ENCODE measurements at places on chromosomes 16 and 17.

DNA sequence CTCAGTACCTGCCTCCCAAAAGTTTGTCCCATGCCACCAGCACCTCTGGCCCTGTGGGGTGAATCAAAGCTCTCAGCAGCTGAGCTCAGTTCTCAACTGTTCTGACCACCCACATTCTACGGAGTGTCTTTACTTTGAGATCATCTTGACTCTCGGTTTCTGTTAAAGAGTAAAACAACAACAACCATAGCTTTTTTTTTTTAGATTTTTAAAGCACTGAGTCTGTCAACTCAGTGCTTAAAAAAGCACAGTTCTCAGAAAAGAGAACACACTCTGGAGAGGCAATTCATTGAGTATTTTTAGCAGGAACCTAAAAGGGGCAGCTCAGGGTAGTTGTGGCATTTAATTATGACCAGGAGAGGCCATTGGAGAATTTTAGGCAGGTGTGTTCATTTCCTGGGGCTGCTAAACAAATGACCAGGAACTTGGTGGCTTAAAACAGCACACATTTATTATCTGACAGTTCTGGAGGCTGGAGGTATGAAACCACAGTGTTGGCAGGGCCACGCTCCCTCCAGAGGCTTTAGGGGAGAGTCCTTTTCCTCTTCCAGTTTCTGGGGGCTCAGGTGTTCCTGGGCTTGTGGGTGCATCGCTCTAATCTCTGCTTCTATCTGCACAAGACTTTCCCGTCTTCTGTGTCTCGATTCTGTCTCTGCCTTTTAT is 6.7 kb upstream of the WFIKKN2 start:
- no peak for DNase-seq

- DNase-seq = no peak
These were observed 153.4 kb downstream of the ZFHX3 start for GRCh38 chr16:72894293-72895151.

- DNase-seq = no peak
These were observed 16.5 kb downstream of the NMT1 start for GRCh38 chr17:45077643-45078042.

GRCh38 chr16:85083051-85083639 is 29.1 kb downstream of the CIBAR2 start:
- no peak for DNase-seq

DNA sequence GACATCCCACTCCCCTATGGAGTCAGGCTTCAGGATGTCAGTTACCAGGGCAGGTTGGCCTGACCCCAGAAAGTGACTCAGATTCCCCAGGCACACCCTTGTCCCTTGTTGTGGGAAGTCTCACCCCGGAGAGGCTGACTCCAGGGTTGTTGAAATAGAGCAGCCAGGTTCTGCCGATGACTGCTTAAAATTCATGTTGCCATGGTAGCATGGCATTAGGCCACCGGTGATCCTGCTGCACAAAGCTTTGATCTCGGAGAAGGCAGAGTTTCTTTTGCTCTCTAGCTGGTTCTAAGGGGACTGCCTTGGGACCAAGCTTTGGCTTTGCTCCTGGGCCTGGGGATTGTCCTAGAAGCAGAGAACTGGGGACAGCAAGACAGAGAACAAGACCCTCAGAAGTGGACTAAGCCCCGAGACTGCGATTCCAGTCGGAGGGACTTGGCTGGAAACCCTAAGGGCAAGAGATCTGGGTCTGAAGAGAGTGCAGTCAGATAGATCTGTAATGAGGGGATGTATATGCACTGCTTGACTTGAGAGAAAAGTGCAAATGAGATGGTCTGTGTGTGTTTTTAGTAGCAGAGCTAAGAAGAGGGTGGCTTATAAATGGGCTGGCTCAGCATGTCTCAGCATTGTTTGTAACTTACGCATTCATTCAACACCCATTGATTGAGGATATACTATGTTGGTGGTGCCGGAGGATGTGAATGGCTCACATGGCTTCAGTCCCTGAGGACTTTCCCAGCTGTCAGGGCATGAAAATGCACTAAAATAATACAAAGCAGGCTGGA is 106.9 kb downstream of the RGS9 start:
- DNase-seq = peak; percentile 73

DNA sequence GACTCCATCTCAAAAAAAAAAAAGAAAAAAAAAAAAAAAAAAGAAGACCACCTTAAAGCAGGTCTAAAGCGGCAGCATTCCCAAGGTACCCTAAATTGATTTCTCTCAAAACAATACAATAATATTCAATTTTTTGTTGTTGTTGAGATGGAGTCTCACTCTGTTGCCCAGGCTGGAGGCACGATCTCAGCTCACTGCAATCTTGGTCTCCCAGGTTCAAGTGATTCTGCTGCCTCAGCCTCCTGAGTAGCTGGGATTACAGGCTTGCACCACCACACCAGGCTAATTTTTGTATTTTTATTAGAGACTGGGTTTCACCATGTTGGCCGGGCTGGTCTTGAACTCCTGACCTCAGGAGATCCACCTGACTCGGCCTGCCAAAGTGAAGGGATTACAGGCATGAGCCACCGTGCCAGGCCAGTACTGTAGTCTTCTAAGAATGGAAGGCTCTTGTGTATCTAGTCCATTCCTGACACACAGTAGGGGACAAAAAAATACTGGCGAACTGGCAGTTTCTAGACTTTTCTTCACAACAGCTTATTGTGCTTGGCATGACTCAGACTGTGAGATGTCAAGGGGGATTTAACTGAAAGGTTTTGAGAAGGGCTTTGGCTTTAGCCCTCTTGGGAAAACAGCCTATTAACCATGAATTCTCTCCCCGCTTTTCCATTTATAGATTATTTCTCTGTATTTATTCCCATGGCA is 17.3 kb downstream of the CDR2 start:
- DNase-seq = no peak
